ENCODE measurements at places on chromosomes 7 and 10. TPM values are rescaled to one million over a fixed set of nuclear protein-coding genes. Genes with fewer than 3 reads are reported as not detected.

GRCh38 chr10:101031796-101032636 lies 982 bp downstream of the SFXN3 start:
- DNase-seq: peak; percentile 65

DNA sequence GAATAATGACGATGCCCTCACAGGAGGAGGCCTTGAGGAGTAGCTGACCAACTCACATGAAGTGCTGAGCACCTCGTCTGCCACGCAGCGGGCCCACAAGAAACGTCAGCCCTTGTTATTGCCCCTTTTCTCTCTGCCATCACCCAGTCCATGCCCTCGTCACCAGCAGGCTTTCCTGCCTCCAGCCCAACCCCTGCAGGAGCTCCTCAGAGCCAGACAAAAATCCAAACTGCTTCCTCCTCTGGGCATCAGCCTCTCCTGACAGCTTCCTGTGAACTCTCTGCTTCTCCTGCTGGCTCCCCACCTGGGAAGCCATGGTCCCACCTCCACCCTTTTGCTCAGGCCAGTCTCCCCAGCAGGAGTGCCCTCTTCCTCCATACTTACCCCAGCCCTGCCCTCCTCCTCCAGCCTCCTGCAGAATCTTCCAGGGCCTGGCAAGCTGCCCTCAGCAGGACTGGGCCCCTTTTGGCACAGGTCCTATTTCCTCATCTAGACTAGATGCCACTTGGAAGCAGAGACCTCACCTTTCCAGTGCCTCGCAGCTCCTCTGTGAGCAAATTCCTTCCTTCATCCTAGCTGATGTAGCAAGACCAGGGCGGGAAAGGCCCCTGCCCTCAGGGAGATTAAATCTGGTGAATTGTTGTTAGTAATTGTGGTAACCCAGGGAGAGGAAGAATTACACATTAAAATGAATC lies 115.1 kb downstream of the C10orf105 start:
- DNase-seq: no peak

Gene WDR86
- total RNA-seq: not detected

GRCh38 chr7:26349005-26349915 lies 57.6 kb downstream of the SNX10 start:
- DNase-seq: peak; percentile 8

GRCh38 chr7:105741982-105742381 lies 134.4 kb downstream of the ATXN7L1 start:
- DNase-seq: no peak

Gene TAF3
- total RNA-seq: 3.3 TPM

GRCh38 chr7:117274951-117275350 lies 47.9 kb downstream of the WNT2 start:
- no peak for DNase-seq

- peak; percentile 47 for DNase-seq
Observed at GRCh38 chr10:12945690-12946359, 55.7 kb downstream of the CCDC3 start.

DNA sequence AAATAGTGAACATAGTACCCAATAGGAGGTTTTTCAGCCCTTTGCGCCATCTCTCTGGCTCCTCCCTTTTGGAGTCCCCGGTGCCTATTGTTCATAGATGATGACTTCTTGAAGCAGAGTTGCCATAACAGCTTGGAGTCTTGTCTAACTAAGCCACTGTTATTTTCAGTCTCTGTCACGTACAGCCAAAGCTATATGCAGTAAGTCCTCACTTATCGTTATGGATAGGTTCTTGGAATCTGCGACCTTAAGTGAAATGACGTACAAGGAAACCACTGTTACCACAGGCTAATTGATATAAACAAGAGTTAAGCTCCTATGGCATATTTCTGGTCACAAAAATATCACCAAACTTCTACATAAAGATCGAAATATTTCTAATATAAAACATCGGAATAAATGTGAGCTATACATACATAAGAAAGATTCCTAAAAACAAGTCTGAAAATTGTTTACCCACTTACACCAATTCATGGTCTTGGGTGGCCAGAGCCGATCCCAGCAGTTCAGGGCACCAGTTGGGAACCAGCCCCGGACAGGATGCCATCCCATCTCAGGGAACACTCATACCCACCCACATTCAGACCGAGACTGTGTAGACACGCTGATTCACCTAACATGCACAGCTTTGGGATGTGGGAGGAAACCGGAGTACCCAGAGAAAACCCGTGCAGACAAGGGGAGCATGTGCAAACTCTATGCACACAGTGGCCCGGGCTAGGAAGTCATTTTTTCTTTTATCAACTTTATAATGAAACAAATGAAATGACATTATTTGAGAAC lies 76.0 kb upstream of the PRPS1L1 start:
- DNase-seq: no peak

Gene CTNNA3
- total RNA-seq: 0.19 TPM

Gene LIPN
- total RNA-seq: not detected

- peak; percentile 60 for DNase-seq
Observed at GRCh38 chr7:130491841-130492522, at the start of gene MEST. Gene MEST, plus strand, starts transcription at chr7:130492085. Its CDS starts 229 bp downstream, at chr7:130492314.

DNA sequence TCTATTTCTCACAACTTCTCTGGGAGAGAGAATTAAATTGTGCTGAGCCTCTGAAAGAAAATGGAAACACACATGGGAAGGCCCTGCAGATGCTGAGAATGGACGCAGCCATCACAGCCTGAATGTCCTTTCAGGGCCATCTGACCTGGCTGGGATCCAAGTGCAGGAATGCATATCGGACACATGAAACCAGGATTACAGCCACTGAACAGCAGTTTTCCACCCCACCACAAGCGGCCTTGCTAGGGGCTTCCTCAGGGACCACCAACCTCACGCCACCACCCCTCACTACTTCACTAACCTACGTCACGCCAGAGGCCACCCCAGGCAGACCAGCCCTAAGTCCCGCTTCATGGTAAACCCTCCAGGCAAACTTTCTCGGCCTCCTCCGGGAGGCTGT lies 103.3 kb downstream of the DIP2C start:
- DNase-seq: no peak

- no peak for DNase-seq
Observed at GRCh38 chr10:6091630-6092029, 2.8 kb downstream of the RBM17 start.

GRCh38 chr10:94677691-94678090 lies 5.8 kb upstream of the CYP2C18 start:
- no peak for DNase-seq

DNA sequence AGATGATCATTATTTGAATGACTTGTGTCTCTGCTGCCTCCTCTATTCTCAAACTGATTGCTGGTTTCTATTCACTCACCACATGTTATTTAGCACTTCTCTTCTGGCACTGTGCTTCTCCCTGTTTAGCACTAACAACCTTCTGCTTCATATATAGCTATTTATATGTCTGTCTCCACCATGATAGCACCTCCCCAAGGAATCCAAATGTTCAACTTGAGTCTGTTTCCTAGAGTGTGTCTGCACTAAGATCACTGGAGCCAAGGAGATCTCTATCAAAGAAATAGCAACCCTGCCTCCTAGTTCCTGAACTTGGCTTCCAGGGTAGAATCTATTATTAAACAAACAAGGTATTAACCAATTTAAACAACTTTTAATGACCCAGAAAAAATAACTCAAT lies 104.5 kb downstream of the CYP26A1 start:
- no peak for DNase-seq

DNA sequence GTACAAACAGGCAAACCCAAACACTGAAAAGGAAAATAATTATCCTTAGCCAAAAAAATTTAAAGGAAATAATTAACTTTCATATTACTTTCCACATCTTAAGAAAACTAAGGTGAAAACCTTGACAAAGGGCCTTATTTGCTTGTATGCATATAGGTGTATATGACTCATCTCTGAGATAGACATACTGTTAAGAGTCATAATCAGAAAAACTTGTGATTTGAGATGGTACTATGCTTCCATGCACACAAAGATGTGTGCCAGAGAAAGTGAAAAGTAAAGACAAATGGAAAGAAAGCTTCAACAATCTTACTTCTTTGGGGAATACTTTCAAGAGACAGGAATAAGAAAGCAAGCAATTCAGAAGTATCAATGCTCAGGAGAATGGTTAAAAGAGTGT lies 3.3 kb upstream of the CACNA2D1 start:
- no peak for DNase-seq

- no peak for DNase-seq
Observed at GRCh38 chr10:34658934-34659333, 156.2 kb downstream of the PARD3 start.

DNA sequence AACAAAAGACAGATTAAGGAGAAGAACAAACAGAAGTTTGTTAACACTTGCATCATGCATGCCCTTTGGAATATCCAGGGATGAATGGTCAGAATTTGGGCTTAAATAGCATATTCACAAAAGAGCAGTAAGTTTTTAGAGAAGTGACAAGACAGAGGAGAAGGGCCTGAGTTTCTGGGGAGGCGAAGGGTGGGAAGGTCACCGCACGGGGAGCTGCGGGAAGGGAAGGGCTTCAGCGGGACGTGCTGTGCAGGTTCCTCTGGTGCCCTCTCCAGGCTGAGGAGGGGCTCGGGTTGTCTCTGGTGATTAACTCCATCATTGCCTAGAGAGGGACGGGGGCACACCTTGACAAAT lies 10.4 kb upstream of the ZNF22 start:
- DNase-seq: no peak

Gene VIPR2
- not detected for total RNA-seq

Gene OR2A5
- not detected for total RNA-seq

GRCh38 chr7:66356277-66356721 lies 151.2 kb downstream of the TPST1 start:
- no peak for DNase-seq

Gene TMEM213
- not detected for total RNA-seq
